ENCODE measurements at places on chromosomes 6 and 20.

DNA sequence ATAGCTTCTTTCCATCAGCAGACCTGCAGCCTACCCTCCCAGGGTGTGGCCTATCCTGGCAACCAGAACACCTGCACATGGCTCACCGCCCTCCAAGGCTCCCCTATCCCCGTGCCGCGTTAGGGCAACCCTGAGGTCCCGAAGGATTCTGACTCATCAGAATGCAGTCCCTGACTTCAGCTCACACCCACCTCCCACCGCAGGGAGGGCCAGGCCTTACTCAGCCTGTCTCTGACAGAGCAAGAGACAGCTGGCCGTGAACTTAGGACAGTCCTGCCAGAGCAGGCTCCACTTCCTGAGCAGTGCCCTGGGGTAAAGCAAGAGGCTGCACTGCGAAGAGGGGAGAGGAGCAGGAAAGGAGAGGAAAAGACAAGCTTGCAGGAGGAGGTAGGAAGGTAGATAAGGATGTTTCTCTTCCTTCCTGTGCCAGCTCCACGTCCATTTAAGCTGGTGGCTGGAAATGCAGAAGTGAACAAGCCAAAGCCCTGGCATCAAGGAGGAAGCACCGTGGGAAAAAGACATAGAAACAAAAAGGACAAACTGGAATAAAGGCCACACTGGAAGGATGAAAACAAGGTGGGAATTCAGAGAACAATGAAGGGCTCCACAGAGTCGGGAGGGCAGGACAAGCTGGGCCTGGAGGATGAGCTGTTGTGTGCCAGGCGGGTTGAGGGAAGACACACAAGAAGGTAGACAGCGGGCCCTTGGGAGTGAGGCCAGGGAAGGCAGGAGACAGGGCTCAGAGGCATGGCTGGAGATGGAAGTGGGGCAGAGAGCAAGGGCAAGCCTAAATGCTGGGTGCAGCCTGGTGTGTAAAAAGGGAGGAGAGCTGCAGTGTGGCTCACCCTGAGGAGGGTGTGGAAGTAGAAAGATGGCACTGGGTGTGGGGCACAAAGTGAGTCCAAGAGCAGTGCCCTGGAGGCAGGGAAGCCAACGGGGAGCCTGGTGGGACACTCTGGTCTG lies 102.7 kb downstream of the SLC23A2 start:
- no peak for DNase-seq

- DNase-seq, result no peak
These were observed 30.2 kb upstream of the LAMA4 start for GRCh38 chr6:112284603-112285002.

- DNase-seq, result no peak
These were observed 92.9 kb downstream of the TASP1 start for GRCh38 chr20:13545790-13546189.

DNA sequence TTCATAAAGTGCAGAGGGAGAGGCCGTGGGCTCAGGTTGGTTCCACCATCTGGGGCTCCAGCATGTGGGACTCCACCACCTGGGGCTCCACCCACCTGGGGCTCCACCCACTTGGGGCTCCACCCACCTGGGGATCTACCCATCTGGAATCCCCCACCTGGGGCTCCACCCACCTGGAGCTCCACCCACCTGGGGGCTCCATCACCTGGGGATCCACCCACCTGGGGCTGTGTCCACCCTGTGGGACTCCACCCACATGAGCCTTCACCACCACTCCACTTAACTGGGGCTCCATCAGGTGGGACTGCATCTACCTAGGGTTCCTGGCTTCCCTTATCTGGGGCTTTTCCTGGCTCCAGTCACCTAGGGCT lies 226.0 kb upstream of the CDYL start:
- DNase-seq, result no peak

- no peak for DNase-seq
These were observed 56.5 kb downstream of the GPR6 start for GRCh38 chr6:110034667-110035036.

DNA sequence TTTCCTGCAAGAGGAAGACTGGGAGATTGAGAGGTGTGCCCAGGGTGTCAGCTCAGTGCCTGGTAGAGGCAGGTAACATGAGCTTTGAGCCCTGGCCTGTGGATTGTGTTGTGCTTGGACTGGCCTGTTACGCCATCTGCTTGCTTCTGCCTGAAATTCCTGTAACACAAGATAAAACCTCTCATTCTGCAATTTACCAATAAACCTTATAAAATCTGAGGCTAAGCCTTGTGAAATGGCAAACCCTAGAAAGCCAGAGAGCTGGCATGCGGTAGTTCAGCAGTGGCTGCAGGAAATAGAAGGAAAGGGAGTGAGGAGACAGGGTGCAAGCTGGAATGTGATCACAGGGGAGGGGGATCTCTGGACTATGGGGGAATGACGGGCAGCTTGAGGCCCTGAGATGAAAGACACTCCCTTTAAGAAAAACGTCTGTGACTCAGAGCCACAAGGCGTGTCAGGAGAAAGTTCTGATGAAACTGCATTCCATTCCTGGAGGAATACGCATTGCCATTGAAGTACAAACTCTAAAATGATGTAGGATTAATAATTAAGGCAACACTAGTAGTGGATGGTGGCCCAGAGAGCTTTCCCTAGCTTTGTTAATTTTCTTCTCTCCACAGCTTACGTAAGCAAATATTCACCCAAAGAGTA lies 26.3 kb upstream of the TFAP2A start:
- DNase-seq, result no peak

DNA sequence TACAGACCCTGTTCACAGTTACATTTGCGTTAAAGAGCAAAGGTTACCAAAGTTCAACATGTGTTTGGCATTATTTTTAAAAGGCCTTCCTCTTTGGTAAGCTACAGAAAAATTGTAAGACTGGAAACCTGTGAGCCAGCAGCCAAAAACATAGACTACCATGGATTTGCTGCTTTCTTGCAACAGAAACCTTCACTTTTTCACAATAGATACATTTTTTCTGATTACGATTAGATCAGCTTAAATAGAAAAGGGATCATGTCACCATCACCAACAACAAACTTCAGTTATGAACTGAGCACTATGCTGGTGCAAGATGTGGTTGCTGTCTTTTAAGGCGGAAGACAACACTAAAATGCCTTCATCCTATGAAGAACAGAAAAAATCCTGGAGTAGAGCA lies 112.3 kb upstream of the MARCKS start:
- DNase-seq, result no peak

DNA sequence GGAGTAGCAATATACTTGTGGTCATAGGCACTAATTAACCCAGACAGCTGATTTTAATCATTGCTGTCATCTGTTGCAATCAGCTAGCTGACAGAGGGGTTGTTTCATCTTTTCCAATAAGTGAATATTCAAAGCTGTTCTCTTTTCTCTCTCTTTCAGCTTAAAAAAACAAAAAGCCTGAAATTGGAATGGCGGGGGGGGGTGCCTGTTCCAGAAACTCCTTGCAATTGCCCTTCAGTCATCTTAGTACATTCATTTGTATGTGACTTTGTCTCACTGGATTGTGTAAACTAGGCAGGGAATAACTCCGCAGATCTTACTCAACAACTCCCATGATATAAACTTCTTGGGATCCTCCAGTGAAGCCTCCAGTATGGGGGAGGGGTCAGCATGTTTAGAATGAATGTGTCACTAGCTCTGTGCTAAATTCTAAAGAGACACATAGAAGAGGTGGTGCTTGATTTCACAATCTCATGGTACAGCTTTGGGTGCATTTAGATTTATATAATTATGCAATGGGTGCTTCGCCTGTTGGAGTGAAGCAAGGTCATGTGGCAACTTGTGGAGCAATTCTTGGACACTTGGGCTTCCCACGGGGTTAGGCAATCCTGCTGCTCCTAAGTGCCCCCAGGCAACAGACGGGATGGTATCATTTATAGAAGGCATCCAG lies 40.1 kb downstream of the SLC24A3 start:
- DNase-seq, result no peak

Data from NCI-H146 (cell line).